Fibroblast of the aortic adventitia (primary cell): ENCODE measurements at places on chromosomes 12 and 14. TPM values are rescaled to one million over a fixed set of nuclear protein-coding genes. Genes with fewer than 3 reads are reported as not detected.

GRCh38 chr12:9625019-9625418 is 17.3 kb upstream of the KLRB1 start:
- DNase-seq: no peak

GRCh38 chr14:72607386-72608130 is 286.3 kb downstream of the DPF3 start:
- no peak for DNase-seq

DNA sequence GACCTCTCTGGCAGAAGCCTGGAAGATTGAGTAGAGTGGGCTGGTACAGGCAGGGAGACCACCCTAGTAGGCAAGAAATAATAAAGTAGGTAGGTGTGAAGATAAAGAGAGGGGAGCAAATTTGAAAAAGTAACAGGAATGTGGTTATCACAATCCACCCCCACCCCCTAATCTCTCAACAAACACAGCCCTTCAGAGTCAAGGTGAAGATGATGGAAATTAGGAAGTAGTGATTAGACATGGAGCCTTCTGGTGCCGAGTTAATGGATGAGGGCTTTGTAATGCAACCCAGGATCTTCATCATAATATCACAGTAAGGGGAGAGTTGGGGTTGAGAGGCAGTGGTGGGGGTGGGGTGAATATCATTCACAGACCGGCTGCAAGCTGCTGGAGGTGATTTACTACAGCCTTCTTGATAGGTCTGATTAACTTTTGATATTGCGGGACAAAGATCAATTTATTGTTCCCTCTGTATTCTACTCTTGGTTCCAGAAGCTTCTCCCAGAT is 29.2 kb upstream of the CRY1 start:
- no peak for DNase-seq

DNA sequence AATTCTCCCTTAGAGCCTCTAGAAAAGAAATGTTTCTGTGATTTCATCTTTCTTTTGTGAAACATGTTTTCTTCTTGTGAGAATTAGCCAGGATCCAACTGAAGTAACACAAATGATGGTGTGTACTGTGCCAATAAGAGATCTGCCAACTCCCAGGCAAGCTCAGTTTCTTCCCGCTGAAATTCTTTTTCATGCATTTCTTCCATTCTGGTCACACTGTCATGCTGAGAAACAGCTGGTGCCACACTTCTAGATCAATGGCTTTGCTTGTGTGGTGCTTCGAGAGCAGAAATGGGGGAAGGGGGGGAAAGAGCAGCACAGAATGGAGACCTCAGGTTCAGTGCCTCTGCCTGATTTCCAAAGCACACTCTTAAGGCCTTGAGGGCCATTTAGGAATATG is 41.4 kb upstream of the FGF6 start:
- no peak for DNase-seq

DNA sequence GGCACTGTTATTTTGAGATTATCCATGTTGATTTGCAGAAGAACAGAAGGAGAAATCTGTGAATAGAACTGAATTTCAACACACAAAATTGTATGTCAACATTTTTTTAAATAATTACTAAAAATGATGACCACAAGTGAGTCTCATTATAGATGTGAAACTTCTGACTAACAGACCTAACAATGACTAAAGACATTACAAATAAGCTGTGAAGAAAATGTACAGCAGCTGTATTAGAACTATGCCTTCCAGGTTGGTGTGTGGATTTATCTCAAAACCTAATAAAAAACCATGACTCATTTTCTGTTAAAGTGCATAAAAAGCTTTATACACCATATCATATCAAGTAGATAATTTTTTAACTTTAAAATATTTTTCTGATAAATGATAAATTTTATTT is 22.5 kb upstream of the FOXG1 start:
- no peak for DNase-seq

GRCh38 chr12:3004655-3005565 is 45.7 kb downstream of the TEAD4 start:
- DNase-seq: no peak

DNA sequence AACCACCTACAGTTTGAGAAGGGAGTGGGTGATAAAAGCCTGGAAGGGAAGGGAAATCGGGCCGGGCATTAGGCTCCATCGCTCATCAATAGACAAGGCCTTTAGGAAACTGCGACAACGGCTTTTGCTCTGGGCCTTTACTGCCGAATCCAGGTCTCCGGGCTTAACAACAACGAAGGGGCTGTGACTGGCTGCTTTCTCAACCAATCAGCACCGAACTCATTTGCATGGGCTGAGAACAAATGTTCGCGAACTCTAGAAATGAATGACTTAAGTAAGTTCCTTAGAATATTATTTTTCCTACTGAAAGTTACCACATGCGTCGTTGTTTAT is 261 bp upstream of the RNU7-1 start:
- DNase-seq: peak; percentile 96

DNA sequence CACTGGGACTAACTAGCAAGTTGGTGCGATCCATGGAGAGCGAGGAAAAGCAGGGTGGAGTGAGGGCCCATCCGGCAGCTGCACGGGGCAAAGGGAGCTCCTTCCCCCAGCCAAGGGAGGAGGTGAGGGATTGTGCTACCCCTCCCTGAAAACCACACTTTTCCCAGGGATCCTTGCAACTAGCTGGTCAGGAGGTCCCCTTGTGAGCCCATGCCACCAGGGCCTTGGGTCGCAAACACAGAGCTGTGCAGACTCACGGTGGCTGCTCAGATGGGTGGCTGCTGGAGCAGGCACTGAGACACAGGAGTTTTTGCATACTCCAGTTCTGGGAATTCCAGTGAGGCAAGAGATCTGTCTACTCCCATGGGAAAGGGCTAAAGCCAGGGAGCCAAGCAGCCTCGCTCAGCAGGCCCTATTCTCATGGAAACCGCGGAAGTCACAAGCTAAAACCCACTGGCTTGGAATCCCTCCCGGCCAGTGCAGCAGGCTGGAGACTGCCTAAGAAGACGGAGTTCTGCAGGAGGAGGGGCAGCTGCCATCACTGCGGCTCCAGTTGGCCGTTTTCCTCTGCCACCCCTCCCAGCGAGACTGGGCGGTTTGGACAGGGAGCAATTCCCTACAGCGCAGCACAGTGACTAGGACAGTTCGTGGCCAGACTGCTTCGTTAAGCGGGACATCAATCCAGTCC is 10.9 kb upstream of the ZNF705A start:
- DNase-seq: peak; percentile 93

- no peak for DNase-seq
Observed at GRCh38 chr12:106150555-106150954, 11.8 kb upstream of the NUAK1 start.

- DNase-seq: no peak
Observed at GRCh38 chr14:52043690-52044089, 25.2 kb downstream of the NID2 start.

DNA sequence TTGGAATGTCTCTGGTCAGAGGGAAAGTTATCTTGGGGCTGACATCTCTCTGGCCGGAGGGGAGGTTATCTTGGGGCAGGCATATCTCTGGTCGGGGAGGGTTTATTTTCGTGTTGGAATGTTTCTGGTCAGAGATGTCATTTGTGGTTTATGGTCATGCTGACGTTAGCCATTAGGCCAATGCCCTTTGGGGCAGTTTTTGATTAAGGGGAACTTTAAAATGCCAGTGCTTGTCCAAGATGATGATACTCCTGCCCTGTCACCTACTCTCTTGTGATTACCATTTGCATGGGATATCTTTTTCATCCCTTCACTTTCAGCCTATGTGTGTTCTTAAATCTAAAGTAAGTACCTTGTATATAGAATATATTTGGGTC is 29.0 kb upstream of the A2M start:
- no peak for DNase-seq

Gene NANOG
- total RNA-seq: under 0.01 and 0.16 TPM in 2 replicates

Gene KSR2
- total RNA-seq: under 0.01 TPM in 1 of 2 replicates, not detected in the other

Gene DCD
- total RNA-seq: not detected in 2 replicates

Gene SLC6A13
- total RNA-seq: not detected in 2 replicates

Gene HOXC10
- total RNA-seq: 0.25 TPM in 1 of 2 replicates, not detected in the other
